ENCODE measurements at places on chromosomes 5 and 9.

DNA sequence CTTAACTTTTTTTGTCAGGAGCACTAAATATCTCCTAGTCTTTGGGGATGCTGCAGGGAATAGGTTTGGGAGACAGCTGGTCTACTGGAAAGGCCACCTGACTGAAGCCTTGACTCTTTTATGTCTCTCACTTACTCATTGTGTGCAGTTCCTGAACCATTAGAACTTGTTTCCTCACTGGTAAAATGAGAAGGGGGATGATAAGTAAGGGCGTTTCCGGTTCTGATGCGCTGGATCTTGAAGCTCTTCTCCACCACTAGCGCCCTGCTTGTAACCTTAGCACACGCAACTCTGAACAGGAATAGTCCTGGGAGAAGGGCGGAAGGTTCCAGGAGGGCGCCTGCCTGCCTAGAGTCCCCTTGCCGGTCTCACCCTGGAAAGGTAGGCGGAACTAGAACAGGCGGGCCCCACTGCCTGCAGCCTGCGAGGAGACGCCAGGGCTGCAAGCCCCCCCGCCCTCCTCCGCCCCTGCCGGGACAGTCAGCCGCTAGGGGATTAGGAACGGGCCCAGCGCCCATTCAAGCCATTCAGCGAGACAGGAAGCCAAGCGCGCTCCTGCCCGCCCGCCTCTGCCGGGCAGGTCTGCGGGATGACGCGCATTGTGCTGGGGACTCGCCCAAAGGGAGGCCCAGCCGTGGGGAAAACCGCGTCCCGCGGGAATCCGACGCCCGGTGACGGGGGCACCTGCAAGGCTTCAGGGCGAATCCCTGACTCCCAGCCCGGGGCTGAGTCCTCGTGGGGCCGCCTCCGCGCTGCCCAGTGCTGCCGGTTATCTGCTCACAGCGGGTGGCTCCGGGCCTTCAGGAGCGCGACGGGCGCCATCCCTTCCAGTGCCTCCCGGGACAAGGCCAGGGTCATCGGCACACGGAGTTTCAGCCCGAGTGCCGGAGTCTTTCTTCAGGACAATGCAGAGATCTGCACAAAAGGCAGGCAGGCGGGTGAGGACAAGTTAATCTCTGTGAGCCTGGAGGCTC lies 44.0 kb upstream of the XPA start:
- DNase-seq: no peak

DNA sequence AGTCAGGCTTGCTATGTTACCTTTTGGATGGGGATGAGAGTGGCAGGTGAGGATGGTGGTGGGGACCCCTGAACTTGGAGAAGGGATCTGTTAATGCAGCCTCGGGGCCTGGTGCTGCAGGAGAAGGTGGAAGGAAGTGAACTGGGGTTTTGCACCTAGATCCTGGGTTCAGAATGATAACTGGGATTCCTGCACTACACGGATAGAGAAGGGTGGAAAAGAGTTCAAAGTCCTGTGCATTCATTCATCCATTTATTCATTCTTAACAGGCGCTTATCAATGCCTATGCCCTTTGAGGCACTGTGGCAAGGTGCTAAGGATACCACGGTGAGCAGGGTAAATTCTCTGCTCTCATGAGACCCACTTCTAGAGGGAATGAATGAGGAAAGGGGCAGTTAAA lies 41.7 kb upstream of the TJP2 start:
- no peak for DNase-seq

DNA sequence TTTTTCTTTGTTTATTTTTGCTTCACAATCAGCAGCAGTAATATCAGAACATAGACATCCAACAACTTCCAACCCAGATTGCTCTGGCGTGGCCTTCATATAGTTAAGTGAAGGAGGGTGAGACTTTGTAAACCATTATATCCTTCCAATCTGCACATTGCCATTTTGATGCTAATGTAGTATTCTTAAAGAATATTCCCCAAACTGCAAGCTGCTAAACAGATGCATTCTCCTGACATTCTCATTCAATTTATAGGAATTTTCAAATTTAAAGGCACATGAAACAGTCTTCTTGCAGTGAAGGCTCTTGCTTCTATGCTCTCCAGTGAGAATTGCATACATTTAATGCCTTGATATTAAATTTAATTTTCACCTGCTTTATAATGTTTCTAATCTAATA lies 181.2 kb upstream of the EDIL3 start:
- no peak for DNase-seq

- DNase-seq: no peak
Measured at GRCh38 chr5:17365811-17366138, 132.3 kb upstream of the TAF11L2 start.

DNA sequence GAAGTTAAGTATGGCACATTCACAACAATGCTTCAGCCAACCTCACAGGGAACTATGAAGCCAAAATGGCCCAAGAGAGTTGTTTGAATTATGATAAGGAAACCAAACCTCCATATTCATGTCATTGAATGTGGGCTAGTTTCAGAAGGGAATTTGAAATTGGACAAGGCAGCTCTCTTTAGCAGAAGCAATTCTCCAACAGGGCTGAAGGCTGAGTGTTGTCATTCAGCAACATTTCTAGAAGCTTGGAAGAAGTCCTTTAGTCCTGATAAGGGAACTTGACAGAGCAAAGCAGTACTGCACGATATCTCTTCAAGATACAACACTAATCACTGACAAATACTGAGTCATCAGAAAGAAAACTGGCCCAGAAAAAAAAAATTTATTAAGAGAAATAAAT lies 115.4 kb downstream of the SLC25A46 start:
- DNase-seq: no peak

GRCh38 chr9:28163619-28164018 lies 590.3 kb upstream of the C9orf72 start:
- DNase-seq: no peak

GRCh38 chr9:96057155-96057554 lies 181.7 kb downstream of the ERCC6L2 start:
- no peak for DNase-seq

- no peak for DNase-seq
Measured at GRCh38 chr5:14193496-14193895, 50.4 kb downstream of the TRIO start.

DNA sequence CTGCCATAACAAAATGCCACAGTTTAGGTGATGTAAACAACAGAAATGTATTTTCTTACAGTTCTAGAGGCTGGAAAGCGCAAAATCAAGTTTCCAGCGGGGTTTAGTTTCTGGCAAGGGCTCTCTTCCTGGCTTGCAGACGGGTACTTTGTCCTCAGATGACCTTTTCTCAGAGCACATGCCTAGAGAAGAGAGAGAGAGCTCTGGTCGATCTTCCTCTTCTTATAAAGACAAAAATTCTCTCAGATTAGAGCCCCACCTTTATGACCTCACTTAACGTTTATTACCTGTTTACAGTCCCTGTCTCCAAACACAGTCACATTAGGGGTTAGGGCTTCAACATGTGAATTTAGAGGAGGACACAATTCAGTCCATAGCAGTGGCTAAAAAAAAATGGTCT lies 119.7 kb downstream of the CETN3 start:
- DNase-seq: no peak

GRCh38 chr5:174166231-174167079 lies 120.9 kb downstream of the NSG2 start:
- no peak for DNase-seq

DNA sequence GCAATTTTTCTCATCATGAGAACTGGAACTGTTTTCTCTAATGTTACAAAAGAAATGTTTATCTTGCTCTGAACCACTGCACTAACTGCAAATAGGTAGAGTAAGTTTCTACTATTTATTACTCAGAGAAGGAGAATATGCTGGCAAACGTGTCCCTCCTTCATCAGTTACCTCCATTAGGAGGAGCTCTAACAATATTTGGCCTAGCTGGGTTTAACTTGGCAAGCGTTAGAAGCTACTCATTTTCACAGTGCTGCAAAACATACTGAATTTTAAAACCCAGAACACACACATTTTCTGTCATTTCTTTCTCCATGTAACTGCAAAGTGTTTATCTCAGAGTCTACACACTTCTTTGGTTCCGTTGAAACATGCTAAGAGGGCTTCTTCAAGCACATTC lies 101.0 kb upstream of the GABRG2 start:
- DNase-seq: no peak

- no peak for DNase-seq
Measured at GRCh38 chr5:77718934-77719610, 57.1 kb downstream of the TBCA start.

GRCh38 chr5:119583684-119584083 lies 45.7 kb upstream of the FAM170A start:
- DNase-seq: no peak

GRCh38 chr5:172574871-172575223 lies 66.2 kb upstream of the NEURL1B start:
- no peak for DNase-seq

DNA sequence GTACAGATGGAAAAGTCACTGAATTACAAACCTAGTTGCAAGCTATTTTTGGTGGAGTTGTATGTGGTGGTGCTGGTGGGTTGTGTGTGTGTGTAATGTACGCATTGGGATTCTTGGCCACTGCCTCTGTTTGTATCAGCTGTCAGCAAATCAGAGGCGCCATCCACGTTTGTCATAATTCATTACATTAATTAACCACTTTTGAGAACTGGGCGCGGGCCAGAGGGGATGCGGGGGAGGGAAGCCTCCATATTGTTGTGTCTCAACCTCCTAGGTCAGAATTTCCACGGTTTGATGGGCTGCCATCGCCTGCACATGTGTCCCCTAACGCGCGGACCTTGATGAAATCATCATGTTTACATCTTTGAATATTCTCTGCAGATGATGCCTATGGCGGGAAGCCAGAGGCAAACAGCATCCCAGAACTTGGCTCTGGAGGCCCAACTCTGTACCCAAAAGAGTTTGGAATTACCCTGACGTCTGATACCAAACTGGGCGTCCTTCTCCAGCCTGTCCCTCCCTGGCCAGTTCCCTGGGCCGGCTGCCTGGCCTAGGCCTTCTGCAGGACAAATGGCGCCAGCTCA lies 54.9 kb downstream of the FGF18 start:
- DNase-seq: no peak

- DNase-seq: no peak
Measured at GRCh38 chr5:41878173-41878572, 7.9 kb upstream of the OXCT1 start.

DNA sequence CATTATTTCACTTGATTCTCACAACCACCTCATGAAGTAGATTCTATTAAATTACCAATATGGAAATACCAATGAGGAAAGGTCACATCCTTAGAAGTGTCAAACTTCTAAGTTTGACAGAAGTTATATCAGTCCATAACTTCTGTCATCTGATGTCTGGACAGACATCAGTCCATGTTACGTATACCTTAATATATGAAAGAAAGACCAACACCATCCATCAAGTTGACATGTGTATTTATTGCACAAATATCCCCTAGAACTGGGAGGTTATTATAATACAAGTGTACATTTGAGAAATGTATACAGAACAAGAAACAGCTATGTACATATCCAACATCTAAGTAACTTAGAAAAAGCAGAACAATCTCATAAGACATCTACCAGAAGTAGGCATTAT lies 6.5 kb upstream of the RAPGEF6 start:
- DNase-seq: no peak

DNA sequence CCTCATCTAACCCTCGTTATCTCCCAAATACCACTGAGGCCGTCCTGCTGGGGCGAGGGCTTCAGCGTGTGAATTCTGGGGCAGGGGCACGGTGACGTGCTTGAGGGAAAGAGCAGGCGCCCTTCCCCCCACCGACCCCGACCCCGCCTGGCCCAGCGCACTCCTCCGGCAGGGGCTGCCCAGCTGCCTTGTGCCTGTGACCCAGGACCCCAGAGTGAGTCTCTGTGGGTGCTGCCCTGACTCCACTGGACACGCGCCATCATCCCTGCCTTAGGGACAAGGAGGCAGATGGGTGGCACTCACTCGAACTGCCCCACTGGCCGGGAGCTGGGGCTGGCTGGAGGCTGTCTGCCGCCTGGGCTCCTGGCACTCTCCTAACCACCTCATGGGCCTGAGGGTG lies 136.2 kb upstream of the LPCAT1 start:
- DNase-seq: no peak

DNA sequence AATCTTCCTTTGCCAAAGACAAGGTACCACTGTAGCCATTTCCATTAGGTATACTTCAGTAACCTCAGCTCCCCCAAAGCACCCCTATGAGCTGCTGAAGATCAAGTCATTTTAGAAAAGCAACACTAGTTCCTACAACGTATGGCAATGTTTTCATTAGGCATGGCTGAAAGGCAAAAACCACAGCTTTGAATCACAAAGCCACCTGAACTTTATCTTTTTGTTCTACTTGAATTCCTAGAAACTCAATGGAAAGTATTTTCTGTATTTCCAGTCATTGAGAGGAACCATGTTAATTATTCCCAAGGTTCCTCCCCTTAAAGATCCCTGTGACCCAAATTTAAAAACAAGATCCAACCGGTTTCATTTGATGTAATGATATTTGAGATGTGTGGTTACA lies 152.1 kb downstream of the EFNA5 start:
- DNase-seq: no peak

GRCh38 chr5:33631139-33631538 lies 190.4 kb downstream of the TARS1 start:
- no peak for DNase-seq

DNA sequence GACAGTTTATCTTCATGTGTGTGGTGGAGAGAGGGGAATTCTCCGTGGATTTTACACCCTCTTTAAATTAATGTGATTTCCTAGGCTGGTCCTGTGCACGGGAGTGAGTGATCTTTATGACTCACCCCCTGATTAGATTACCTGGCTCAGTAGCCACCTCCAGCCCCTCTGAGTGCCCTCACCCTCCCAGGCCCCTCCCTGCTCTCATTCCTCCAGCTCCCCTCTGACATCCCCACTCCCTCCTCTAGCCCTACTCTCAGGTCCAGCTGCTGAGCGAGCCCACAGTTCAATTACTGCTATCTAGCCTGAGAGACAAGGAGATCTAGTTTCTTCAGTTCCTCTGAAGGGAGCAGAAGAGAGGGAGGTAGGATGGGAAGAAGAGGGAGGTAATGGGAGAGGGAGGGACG lies 61.8 kb upstream of the ARAP3 start:
- no peak for DNase-seq

GRCh38 chr5:133707629-133708028 lies 95.3 kb upstream of the FSTL4 start:
- no peak for DNase-seq

GRCh38 chr9:101333926-101334702 lies 50.7 kb downstream of the BAAT start:
- DNase-seq: no peak

DNA sequence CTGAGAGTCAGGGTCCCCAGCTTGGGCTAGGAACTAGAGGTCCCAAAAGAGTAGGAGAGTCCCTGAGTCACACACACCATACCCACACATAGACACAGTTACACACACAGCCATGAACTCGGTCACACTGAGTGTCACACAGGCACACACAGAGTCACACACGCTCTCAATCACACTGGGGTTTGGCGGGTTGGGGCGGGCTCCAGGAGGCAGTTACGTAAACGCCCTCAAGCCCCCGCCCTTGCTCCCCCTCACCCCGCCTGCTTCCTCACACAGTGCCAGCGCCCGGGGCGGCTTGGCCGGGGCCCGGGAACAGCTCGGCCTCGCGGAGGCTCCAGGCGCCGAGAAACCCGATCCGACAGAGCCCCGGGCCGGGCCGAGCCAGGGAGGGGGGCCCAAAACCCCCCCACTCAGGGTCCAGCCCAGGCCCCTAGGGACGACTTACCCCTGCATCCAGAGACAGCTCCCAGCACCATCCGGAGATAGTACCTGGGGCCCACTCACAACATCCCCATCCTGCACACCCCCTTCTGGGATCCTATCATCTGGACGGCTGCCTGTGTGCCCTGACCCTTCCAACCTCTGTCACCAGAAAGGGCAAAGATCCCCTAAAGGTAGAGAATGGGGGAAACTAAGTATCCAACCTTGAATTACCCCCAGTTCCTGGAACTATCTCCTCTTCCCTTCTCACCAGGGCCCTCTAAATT lies 3.5 kb upstream of the CNTFR start:
- DNase-seq: no peak

- no peak for DNase-seq
Measured at GRCh38 chr9:31519424-31519823, 865.0 kb upstream of the ACO1 start.

Data from stimulated activated CD4-positive, alpha-beta T cell treated with anti-CD3 and anti-CD28 coated beads, TNF-alpha, amount 100 ng/mL, for 1 hour (primary cell).